ENCODE measurements at places on chromosomes 12 and 14.

GRCh38 chr14:68417009-68417650 is 375.7 kb downstream of the ZFP36L1 start:
- no peak for DNase-seq

- no peak for DNase-seq
Observed at GRCh38 chr12:124184456-124184855, 110.4 kb upstream of the RFLNA start.

DNA sequence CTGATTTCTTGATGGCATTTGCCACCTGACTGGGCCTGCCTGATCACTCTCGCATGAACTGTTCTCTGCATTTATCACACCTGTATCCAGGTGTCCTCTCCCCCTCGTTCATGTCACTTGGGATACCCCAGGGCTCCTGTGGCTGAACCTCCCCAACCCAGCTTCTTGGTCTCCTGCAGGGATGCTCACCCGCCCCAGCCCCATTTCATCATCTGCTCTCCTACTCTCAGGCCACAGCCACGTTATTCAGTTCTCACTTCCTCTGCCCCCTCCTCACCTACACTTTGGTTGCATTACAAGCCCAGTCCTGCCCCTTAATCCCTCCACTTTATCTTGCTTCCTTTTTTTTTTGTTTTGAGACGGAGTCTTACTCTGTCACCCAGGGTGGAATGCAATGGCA is 35.5 kb downstream of the TMBIM6 start:
- no peak for DNase-seq

DNA sequence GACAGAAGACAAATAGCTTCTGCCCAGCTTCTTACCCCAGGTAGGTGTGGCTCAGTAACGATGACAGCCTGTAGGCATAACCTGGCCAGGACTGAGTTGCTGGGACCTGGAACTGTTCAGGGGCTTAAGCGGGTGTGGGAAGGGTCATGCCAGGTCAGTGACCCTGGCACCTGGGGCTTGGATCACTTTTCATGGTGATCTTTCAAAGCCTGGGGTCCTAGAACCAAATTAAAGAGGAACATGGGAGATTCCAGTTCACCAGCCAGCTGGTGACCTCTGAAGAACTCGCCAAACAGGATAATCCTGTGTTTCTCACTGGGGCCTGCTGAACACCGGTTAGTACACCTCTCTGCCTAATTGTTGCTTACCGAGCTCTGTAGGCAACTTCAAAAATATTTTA is 102.6 kb upstream of the LMNTD1 start:
- DNase-seq, result no peak

GRCh38 chr12:29148911-29149690 is at the start of gene FAR2:
Gene FAR2 (plus strand): TSS chr12:29149278. CDS start chr12:29270450, 121,172 bp downstream.
- DNase-seq, result no peak

DNA sequence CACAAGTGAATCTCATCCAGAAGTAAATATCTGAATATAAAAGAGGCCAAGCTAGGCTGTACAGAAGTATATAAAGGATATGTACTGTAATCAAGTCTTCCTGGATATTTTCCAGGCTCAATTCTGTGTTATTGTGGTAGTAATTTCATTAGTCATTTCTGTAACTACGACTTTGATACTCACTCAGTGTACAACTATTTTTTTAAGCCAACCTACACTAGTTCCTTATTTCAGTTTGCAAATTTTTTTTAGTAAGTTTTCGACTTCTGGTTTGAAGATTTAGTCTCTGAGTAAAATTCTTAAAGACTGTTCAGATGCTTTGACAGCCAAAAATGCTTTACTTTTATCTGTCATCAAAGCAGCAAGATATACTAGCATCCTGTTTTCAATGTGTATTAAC is 130.8 kb downstream of the CAPZA3 start:
- DNase-seq, result no peak

DNA sequence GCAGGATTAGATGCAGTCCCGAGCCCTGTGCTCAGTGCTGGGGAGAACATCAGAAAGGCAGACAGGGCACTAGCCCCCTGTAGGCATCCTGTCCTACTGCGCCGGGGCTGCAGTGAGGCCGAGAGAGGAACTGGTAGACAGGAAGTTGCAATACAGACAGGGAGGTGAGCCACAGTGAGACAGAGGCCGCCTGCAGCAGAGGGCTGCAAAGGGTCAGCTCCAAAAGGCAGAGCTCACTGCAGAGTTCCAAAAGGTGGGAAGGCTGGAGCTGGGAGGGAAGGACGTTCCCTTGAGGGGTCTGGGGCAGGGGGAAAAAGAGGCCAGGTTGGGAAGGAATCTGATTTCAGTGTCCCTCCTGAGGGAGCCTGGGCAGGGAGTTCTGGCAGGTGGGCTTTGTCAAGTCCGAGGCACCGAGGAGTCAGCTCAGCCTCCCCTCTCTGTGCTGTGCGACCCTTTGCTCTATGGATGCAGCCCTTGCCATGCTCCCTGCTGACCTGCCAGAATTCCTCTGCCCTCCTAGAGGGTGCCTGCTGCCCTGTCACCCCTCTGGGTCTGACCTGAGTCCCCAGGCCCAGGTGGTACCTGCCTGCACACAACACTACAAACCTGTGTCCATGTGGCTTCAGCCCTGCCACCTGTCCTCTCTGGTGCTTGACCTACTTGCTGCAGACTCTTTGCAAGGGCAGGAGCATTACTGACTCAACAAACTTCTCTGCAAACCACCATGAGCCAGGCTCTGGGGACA is 63.5 kb downstream of the PRMT8 start:
- DNase-seq, result no peak

- no peak for DNase-seq
Observed at GRCh38 chr12:23581913-23582312, 367.6 kb downstream of the SOX5 start.

DNA sequence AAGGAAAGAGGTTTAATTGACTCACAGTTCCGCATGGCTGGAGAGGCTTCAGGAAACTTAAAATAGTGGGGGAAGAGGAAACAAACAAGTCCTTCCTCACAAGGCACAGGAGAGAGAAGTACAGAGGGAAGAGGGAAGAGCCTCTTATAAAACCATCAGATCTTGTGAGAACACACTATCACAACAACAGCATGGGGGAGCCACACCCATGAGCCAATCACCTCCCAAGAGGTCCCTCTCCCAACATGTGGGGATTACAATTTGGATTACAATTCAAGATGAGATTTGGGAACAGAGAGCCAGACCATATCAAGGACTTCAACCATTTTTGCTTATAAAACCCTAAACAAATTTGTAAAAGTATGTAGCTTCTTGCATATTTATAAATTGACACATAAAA is 45.8 kb downstream of the SLCO1C1 start:
- no peak for DNase-seq

GRCh38 chr14:95533391-95533821 is 1.4 kb upstream of the GLRX5 start:
- DNase-seq, result peak; percentile 79

DNA sequence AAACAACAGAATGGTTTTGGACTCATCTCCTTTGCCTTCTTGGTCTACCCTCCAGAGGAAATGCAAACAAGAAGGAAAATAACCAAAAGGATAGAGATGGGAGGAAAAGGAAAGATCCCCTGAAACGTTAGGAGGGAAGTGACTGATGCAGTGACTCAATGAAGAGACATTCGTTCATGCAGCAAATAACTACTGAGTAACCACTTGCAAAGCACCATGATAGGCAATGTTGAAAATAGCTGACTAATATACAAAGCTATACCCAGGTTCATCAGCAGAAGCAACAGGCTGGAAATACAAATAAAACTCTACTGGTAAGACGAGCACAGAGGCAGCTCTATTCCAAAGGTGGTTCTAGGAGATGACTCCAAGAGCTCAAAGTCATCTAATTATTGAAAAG is 41.8 kb downstream of the R3HDM2 start:
- DNase-seq, result no peak

DNA sequence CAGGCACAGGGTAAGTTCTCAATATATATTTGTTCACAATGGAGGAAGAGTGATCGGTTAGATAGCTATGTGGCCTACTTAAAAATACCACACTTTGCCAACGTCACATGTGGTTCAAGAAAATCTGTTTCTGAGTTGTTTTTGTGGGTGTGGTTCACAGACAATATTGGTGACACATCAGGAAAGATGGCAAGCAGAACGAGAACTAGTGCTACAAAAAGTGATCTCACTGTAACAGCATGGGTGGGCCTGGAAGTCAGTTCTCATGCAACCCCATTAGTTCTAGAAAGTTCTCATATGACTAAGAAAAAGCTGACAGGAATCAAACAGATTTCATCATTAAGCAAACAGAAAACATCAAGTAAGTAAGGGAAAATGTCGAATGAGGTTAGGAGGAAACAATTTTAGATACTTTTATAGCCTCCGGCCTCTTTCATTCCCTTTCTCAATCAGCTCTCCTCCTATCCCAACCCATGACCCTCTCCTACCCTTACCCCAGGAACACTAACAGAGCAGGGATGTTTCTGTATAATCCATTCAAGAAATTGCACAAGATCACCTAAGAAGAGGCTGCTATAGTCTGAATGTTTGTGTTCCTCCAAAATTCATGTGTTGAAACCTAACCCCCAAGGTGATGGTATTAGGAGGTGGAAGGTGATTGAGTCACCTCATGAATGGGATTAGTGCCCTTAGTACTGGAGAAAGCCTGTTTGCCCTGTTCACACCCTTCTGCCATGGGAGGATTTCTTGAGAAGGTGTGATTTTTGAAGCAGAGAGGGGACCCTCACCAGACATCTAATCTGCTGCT is 15.5 kb upstream of the NTN4 start:
- DNase-seq, result no peak

DNA sequence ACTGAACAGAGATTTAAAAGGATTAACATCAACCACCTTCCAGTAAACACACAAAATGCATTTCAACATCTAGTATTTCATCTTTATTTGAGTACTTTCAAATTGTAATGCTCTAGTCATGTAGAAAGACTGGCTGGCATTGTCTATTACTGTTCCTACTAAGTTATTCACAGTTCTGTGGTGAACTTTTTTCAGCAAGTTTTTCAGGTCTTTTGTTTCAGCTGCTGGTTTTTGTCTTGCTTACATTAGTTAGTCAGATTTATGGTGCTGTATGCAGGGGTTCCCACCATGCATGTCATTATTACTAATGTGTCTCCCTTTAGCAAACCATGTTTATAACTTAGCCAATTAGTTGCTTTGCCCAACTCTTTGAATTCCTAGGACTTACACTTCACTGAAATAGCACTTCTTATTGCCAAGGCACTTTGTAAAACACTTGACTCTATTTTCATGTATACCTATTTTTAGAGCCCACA is 253.4 kb upstream of the KITLG start:
- DNase-seq, result no peak

DNA sequence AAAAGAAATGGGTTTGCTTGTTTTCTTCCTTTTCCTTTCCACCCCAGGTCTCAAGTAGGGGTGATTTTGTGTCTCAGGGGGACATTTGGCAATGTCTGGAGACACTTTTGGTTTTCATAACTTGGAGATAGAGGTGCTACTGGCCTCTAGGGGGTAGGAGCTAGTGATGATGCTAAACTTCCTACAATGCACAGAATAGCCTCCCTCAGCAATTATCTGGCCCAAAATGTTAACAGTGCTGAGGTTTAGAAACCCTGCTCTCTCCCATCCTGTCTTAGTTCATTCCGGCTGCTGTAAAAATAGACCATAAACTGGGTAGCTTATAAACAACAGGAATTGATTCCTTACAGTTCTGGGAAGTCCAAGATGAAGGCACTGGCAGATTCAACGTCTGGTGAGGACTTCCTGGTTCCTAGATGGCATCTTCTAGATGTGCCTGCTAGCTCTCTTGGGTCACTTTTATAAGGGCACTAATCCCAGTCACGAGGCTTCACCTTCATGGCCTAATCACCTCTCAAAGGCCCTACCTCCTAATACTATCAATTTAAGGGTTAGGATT is 7.4 kb upstream of the GAS2L3 start:
- no peak for DNase-seq

GRCh38 chr14:93548102-93548843 is 117.5 kb downstream of the UNC79 start:
- DNase-seq, result no peak

DNA sequence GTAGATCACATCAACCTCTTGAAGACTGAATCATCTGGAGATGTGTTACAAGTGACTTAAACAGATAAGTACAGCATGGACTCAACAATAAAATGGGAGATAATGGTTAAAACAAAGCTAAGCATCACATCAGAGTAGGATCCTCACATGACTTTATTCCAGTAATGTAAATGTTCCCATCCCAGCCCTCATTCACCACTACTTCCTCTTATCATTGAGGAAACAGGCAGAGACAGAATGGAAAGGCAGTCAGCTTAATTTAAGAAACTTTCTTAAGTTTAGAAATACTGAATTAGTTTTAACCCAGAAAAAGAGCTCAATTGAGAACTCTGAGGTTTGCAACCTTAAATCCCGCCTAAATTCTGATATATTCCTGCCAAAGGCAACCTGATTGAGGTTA is 1.2 kb upstream of the ALG10 start:
- no peak for DNase-seq

- DNase-seq, result no peak
Observed at GRCh38 chr14:101027966-101028365, 124.4 kb upstream of the RTL1 start.

- DNase-seq, result no peak
Observed at GRCh38 chr12:76010732-76011458, 20.7 kb downstream of the PHLDA1 start.

GRCh38 chr12:46264057-46264456 is 4.8 kb downstream of the SLC38A1 start:
- no peak for DNase-seq

DNA sequence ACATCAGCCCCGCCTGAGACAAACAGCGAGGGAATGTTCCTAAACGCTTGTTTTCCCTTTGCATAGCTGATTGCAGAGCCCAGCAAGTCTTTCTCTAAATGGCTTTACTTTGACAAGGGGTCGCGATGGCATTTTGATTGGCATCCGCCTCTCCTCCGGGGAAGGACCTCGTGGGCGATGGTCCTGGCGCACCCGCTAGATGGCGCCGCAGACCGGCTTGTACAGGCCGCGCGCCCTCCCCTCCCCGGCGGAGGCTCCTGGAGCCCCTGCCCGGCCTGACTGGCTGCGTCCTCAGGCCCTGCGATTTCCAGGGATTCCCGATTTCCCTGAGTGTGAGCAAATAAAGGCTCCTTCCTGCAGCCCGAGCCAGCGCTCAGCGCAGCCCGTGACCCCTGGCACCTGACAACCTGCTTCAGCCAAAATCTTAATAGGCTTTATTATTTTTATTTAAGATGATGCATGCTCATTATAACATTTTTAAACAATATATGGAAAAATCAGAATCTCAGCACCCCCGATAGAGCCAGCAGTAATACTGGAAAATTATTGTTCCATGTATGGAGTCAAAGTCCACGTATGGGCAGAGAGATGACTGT is 468.3 kb downstream of the AACS start:
- DNase-seq, result no peak

DNA sequence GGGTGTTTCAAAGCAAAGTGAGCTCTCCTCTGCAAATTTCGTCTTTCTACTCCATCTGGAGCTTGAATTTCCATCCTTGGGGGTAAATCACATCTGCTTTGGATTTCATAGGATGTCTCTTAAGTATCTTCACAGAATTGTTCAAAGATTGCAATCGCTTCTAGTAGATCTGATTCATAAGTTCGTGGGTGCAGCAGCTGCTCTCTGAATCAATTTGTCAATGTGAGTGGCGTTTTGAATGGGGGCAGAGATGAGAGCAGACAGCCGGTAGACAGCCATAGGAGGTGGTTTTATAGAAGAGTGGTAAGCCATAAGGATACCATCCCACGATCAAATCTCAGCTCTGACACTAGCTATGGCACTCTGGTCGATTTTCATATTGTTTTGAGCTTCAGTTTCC is 146.0 kb upstream of the RPH3A start:
- no peak for DNase-seq

- DNase-seq, result no peak
Observed at GRCh38 chr14:61502459-61503093, 181.2 kb downstream of the PRKCH start.

GRCh38 chr12:34390171-34390841 is 368.0 kb downstream of the ALG10 start:
- no peak for DNase-seq
